ENCODE measurements at places on chromosomes 7 and 10. TPM values are rescaled to one million over a fixed set of nuclear protein-coding genes. Genes with fewer than 3 reads are reported as not detected.

CCL24 gene
- total RNA-seq = not detected

NKX1-2 gene
- 0.47 TPM for total RNA-seq

GLRX3 gene
- 49.0 TPM for total RNA-seq

SFRP5 gene
- total RNA-seq = 0.62 TPM

SHTN1 gene
- 54.1 TPM for total RNA-seq

SEMA3E gene
- 22.9 TPM for total RNA-seq

RNF133 gene
- 0.47 TPM for total RNA-seq

ANKRD61 gene
- total RNA-seq = 0.31 TPM

ANKRD30A gene
- total RNA-seq = not detected

SFTPD gene
- 0.62 TPM for total RNA-seq

SGCE gene
- total RNA-seq = 92.8 TPM

CCDC172 gene
- total RNA-seq = not detected

PNLIPRP2 gene
- total RNA-seq = not detected

INA gene
- 177 TPM for total RNA-seq

CLCN1 gene
- total RNA-seq = under 0.01 TPM

RNF148 gene
- total RNA-seq = 0.78 TPM

NUB1 gene
- 33.5 TPM for total RNA-seq

CYP3A5 gene
- 1.6 TPM for total RNA-seq

BZW2 gene
- total RNA-seq = 85.2 TPM

SLC18A3 gene
- not detected for total RNA-seq

TRIM4 gene
- total RNA-seq = 9.0 TPM

OLAH gene
- total RNA-seq = 0.31 TPM

BBIP1 gene
- total RNA-seq = 78.1 TPM

TBL2 gene
- total RNA-seq = 22.5 TPM

CCDC7 gene
- 146 TPM for total RNA-seq

DDC gene
- not detected for total RNA-seq

Measured in occipital lobe (tissue), 3 donors.